Ureter (tissue), 1 donor: ENCODE measurements at places on chromosomes 11 and 22. TPM values are rescaled to one million over a fixed set of nuclear protein-coding genes. Genes with fewer than 3 reads are reported as not detected.

DNA sequence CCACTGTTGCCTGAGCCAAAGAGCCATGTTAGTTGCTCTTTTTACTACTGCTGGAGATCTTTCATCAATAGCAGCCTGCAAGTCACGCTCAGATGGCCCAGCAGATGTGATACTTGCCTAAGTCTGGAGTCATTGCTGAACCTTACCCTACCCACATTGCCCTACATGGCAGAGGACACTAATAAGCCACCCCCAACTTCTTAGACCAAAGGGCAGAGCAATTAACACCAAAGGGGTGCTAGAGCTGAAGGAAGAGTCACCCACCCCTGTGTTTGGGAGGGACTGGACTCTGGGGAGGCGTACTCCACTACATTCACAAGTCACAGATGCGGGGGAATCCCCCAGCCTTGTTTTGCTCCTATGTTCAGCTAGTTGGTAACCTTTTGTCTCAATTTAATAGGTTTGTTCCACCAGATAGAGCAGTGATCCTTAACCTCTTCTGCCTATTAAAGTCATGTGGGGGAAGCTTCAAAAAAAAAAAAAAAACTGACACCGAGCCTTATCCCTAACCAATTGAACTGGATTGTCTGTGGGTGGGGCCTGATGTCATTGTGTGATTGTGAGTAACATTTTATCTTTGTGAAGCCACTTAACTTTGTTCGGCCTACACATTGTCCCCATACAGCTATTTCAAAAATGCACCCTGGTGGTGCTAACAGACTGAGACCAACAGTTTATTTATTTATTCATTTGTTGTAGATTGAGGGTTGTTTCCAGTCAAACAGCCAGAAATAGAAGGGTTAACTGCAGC, 13.1 kb downstream of the ADM start:
- no peak for DNase-seq

DNA sequence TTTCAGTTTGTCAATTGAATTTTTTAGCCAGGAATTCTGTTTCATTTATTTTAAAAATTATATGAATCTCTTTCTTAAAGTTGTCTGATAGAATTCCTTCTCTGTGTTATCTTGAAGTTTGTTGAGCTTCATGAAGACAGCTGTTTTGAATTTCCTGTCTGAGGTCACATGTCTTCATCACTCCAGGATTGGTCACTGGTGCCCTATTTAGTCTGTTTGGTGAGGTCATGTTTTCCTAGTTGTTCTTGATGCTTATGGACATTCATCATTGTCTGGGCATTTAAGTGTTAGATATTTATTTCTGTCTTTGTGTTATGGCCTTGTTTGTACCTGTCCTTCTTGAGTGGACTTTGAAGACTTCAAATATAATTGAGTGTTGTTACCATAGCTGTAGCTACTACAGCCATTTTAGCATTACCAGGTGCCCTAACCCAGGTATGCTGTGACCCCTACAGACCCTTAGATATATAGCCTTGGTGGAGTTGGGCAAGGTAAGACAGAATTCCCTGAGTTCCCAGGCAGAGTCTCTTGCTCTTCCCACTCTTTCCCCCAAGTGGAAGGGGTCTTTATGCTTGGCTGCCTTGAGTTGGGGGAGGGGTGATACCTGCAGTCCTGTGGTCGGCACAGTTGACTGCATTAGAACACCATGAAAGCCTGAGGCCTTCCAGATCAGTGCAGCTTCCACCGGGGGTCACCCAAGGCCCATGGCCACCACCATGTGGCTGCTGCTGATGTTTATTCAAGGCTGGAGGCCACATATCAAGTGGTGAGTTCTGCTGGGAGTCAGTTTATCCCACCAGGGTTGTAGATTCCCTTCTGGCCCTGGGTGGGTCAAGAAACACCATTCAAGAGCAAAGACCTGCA, 229.6 kb downstream of the DYNC2H1 start:
- DNase-seq = no peak

GRCh38 chr11:32610797-32611352, 27.2 kb downstream of the EIF3M start:
- DNase-seq = no peak

APOBEC3B gene
- total RNA-seq = 1.5 TPM
